ENCODE measurements at places on chromosomes 12 and 14.

- no peak for DNase-seq
Observed at GRCh38 chr12:115294453-115295133, 610.6 kb upstream of the TBX3 start.

DNA sequence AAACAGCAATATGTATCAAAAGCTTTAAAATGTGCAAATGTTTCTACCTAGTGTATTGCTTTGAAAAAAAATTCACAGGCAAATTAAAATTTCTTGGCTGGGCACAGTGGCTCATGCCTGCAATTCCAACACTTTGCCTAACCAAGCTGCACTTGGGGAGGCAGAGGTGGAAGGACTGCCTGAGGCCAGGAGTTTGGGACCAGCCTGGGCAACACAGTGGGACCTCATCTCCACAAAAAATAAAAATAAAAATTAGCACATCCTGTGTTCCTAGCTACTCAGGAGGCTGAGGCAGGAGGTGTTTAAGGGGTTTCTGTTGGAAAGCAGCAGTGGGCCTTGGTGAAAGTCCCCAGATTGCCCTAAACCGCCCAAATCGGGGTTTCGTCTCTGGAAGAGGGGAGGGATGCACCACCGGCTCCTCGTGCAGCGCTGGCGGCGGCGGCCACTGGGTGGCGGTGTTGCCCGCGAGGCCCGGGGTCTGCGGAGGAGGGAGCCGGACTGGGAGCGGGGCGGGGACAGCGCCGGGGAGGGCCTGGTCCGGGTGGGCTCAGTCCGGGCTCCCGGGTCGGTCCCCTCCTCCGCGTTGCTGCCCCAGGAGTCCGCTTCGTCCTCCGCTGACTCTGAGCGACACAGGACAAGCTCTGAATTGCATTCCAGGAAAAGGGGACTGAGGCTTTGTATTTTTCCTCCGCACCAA is 265.6 kb downstream of the AACS start:
- DNase-seq, result peak; percentile 83

DNA sequence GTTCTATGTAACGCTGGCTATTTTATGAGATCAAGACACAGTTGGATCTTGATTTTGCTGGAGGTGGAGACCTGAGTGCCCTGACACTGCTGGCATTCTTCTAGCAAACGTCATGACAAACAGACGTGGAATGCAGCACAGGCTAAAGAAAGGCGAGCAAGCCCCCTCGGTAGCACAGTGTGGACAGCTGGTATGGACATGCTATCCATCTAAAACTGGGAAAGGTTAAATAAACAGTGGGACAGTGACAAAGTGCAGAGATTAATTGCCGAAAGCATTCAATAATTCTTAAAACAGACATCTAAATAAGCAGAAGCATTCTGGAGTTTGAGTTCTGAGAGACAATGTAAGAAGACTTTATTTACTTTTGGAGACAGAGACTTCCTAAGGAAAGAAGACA is 237.2 kb downstream of the FBXL14 start:
- DNase-seq, result peak; percentile 32

GRCh38 chr14:34770901-34771300 is 56.5 kb upstream of the CFL2 start:
- no peak for DNase-seq

GRCh38 chr12:5908251-5908650 is 36.8 kb downstream of the ANO2 start:
- DNase-seq, result no peak

- DNase-seq, result no peak
Observed at GRCh38 chr14:32679927-32680612, 258.6 kb upstream of the NPAS3 start.

DNA sequence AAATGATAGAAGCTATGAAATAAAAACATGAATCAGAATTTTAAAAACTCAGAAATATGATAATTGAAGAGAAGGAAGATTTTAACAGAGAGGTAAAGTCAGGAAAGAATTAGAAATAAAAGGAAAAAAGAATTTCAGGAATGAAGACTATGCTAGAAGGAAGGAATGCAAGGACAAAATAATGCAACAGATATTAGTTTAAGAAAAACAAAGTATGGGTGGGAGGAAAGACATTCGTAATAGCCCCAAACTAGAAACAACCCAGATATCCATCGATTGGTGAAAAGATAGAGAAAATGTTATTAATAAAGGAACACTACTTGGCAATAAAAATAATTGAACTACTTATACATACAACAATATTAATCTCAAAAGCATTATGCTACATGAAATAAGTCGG is 129.6 kb downstream of the AKAP6 start:
- DNase-seq, result no peak

DNA sequence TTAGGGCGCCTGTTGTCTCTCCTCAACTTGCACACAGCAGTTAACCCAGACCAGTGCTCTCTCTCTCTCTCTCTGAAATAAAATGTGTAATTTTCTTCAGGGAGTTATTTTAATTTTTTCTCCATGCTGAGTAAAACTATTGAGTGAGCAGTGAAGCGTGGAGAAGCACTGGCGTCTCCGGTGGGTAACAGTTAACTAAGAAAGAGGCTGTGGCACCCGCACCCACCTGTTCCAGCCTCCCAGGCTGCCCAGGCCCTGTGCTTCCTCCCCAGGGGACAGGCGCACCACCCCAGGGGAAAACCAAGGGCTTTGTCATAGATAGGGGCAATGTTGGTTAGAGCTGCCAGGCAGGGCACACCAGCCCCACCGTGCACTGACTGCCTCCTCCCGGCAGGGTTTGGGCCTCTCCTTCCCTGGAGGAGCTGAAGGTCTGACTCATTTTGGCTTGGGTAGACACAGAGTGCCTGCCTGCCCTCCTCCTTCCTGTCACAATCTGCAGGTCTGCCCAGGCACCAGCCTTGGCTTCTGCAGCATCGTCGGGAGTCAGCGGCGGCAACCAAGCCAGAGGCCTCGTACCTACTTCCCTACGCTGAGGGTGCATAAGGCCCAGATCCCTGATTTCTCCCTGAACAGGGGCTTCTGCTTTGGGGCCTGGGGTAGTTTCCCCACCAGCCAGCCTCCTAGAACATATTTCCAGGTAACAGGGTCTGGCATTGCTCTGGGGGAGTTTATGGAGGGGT is 3.9 kb downstream of the HOXC5 start:
- DNase-seq, result peak; percentile 72

DNA sequence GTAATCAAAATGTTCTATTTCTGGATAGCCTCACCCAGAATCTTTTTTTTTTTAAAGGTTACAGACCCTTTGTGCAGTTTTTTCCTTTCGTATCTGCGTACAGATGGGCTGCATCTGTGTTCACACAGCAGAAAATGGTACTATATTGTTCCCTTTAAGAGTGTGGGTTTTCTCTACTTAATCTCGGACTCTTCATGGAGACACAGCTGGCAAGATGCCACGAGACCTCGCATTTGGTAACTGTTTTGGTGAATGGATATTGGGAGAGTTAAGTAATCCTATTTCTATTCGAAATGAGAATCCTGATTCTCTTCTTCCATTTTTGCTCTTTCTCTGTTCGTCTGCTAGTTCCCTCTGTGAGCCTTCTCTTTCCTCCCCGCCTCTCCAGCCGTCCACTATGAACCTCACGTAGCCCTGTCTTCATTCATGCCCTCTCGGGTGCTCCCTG is 85.7 kb downstream of the SAMD4A start:
- DNase-seq, result peak; percentile 17

GRCh38 chr14:106185837-106186233 is 659.5 kb downstream of the TMEM121 start:
- no peak for DNase-seq

DNA sequence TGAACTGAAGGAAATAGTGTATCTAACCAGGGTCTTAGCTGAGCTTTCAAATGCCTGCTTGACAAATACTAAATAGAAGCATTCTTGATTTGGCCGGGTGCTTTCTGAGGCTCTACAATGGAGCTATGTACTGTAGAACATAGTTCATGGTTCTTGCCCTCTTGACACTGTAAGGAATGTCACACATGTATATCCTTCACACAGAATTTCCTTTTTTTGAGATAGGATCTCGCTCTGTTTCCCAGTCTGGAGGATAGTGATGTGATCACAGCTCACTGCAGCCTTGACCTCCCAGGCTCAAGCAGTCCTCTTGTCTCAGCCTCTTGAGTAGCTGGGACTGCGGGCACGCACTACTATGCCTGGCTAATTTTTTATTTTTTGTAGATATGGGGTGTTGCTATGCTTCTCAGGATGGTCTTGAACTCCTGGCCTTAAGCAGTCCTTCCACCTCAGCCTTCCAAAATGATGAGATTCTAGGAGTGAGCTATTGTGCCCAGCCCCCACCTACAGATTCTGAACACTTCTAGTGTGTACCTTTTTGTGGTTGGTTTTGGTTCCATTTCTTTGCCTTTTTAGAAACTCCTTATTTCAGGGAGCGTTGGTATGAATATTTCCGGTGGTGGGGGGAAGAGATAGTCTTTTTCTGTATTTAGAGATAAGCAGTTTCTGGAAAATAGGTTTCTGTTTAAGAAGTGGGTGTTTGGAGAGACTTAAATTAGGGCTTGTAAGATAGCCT is 4.2 kb downstream of the MLXIP start:
- DNase-seq, result no peak

- DNase-seq, result no peak
Observed at GRCh38 chr12:42364692-42365091, 38.7 kb downstream of the PPHLN1 start.
